ENCODE measurements at places on chromosomes 6 and 20.
A peak's percentile ranks its signal among the peaks of the same experiment; 100 is the strongest.

DNA sequence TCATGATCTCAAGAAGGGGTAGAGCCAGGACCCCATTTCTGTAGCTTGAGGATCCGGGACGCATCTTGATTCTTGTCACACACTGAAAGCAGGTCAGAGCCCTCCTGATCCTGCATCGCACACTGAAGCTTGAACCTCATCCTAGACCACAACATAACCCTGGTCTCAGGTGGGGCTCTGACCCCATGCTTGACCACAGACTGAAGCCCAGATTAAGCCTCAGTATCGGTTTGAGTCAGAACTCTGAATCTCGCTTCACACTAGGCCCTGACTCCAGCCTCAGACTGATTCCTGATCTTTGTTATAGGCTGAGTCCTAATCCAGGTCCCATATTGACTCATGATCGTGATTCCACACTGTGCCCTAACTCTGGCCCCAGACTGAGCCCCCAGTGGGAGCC is 8.5 kb upstream of the RSPO4 start:
- no peak for DNase-seq

GRCh38 chr6:33014841-33015634 is 5.6 kb upstream of the HLA-DOA start:
- DNase-seq = peak; percentile 92

- no peak for DNase-seq
Measured at GRCh38 chr20:11098888-11099287, 425.1 kb upstream of the JAG1 start.

- no peak for DNase-seq
Measured at GRCh38 chr6:6826095-6826901, 237.8 kb downstream of the LY86 start.

- DNase-seq = no peak
Measured at GRCh38 chr20:23241416-23241815, 109.2 kb upstream of the NXT1 start.

- no peak for DNase-seq
Measured at GRCh38 chr20:626579-626978, 16.5 kb upstream of the TCF15 start.

DNA sequence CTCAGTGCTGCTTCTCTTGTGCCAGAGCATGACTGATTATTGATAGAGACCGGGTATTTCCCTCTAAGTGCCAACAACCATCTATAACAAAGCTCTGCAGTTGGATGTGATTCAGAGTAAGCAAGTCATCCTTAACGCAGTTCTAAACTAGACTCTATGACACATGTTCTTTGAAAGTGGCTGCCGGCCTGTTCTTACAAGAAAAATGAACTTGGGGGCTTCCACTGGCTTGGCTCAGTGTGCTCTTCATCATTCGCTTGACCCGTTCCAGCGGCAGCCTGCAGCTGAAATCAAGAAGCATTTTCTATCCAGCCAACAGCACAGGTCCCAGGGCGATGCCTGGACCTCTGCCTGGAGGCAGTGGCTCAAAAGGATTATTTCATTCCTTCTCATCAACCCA is 29.8 kb downstream of the GFOD1 start:
- DNase-seq = no peak

GRCh38 chr6:158568549-158568948 is 8.7 kb downstream of the TMEM181 start:
- DNase-seq = no peak

DNA sequence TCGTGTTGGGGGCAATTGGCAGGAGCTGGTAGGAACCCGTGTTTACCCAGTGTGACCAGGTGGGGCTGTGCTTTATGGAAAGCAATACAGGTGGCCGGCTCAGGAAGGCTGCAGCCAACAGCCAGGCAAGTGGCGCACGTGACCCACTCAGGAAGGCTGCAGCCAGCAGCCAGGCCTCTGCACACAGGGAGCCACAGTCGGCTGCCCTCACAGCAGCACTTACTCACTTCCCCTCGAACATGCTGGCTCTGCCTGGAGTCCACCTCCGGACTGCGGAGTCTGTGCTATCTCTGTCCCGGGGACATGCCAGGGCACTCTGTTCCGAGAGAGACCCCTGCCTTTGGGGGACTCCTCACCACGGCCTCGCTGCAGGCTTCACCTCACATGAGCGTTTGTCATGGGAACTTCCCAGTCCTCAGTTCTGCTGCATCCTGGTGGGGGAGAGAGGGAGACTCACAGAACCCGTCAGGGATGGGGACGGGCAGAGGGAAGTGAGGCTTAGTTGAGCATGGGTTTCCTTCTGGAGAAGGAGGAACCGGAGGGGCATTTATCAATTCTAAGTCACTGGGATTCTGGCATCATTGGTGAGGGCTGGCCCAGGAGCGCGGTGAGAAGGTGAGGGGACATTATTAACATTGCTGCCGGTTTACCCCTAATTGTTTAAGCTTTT is 76.8 kb downstream of the TTLL2 start:
- DNase-seq = peak; percentile 70

- no peak for DNase-seq
Measured at GRCh38 chr6:34018961-34019606, 126.8 kb downstream of the GRM4 start.

- no peak for DNase-seq
Measured at GRCh38 chr6:46949632-46950280, 28.0 kb upstream of the ADGRF5 start.

- no peak for DNase-seq
Measured at GRCh38 chr6:18249271-18249670, 15.1 kb downstream of the DEK start.

- no peak for DNase-seq
Measured at GRCh38 chr6:45924763-45925342, 90.8 kb downstream of the CLIC5 start.

GRCh38 chr6:122028933-122029522 is 370.4 kb upstream of the HSF2 start:
- no peak for DNase-seq

DNA sequence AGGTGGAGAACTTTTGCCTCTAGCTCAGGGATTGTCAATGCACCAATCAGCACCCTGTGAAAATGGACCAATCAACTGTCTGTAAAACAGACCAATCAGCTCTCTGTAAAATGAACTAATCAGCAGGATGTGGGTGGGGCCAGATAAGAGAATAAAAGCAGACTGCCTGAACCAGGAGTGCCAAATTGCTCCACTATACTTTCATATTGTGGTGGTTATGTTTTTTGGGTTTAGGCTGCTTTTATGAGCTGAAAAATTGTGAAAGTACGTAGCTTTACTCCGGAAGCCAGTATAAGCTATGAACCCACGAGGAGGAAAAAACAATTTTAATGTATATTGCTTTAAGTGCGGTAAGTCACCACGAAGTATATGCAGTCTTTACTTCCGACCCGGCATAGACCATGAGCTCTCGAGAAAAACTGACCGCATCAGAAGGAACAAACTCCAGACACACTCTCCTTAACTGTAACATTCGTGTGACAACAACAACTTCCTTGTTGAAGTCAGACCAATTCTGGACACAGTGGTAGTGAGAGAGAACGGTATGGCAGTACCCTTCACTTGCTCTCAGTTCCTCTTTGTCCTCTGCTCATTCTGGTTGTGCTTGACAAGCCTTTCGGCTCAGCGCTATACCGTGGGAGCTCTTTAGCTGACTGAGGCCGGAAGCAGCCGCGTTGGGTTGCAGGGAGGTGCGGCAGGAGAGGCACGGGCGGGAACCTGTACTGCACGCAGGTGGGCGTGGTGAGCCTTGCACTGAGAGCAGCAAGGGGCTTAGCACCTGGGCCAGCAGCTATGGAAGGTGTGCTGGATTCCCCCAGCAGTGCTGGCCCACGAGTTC is 81.9 kb upstream of the E2F3 start:
- no peak for DNase-seq

- no peak for DNase-seq
Measured at GRCh38 chr6:14396826-14397517, 279.4 kb downstream of the CD83 start.

GRCh38 chr6:109455437-109456110 is at the start of gene MICAL1:
Gene MICAL1, minus strand, starts transcription at chr6:109455772. Its CDS starts 1,576 bp downstream, at chr6:109454196.
- peak; percentile 38 for DNase-seq

- DNase-seq = no peak
Measured at GRCh38 chr6:16649241-16649640, 112.0 kb downstream of the ATXN1 start.

GRCh38 chr20:33850159-33850558 is 39.0 kb downstream of the CHMP4B start:
- DNase-seq = no peak

GRCh38 chr6:48985025-48985424 is 478.0 kb downstream of the MMUT start:
- no peak for DNase-seq

- no peak for DNase-seq
Measured at GRCh38 chr20:36181934-36182603, 27.5 kb downstream of the EPB41L1 start.

DNA sequence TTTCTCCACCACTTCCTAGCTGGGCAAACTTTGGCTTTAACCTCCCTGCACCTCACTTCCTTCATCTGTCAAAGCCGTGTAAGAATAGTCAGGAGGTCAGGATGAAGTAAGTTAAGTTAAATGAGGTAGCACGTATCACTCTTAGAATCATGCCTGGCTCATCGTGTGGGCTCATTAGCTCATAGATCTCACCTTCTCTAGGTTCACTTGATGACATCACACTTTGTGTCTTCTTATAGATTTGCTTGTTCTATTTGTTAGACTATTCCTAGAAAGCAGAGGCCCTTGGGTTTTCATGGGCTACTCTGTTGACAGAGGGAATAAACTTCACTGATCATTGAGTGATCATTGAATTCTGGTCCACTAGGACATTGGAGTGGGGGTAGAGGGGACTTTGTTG is 12.2 kb upstream of the NCOA5 start:
- DNase-seq = no peak

GRCh38 chr20:23626040-23626620 is 11.6 kb downstream of the CST3 start:
- no peak for DNase-seq

DNA sequence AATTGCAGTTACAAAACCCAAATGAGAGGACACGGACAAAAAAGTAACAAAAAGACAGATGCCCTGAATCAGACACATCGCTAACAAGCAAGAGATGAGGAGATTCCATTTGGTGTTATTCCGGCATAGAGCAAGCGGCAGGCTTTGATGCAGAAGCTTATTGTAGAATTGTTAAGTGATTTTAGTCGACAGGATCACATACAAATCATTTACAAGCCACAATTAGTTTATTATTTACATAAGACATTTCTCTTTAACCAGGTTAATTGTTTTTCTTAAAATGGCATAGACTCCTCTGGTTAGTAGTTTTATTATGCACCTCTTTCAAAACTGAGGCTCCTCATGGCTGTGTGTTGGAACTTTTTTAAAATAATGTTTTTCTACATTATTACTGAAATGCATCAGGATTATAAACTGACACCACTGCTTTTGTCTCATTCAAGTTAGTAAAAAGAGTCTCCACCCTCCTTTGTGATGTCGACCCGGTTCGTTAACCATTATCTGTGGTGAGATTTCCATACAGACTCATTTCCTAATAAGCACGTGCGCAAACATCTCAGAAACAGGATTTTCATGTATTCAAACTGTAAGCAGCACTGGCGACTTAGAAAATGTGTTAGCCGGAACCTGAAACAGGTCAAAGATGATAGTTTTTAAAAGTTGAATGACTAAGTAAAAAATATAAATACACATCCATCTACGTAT is 119.8 kb downstream of the COL12A1 start:
- DNase-seq = no peak

DNA sequence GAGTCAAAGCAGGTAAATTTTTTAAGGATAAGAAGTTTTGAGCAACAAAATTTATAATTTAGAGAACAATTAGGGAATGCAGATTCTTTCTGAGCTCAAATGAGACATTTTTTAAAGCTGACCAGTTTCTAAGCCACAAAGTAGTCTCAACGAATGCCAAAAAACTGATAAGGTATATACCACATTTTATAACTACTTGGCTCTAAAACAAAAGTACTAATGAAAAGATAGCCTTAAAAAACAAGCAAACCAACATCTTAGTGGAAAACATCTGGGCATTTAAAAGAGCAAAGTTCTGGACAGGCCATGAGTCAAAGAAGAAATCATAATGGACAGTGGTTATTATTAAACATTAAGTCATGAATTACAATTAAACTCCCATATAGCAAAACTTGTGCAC is 23.2 kb upstream of the RNF146 start:
- DNase-seq = no peak

- DNase-seq = no peak
Measured at GRCh38 chr6:169898788-169899480, 147.5 kb downstream of the ERMARD start.

DNA sequence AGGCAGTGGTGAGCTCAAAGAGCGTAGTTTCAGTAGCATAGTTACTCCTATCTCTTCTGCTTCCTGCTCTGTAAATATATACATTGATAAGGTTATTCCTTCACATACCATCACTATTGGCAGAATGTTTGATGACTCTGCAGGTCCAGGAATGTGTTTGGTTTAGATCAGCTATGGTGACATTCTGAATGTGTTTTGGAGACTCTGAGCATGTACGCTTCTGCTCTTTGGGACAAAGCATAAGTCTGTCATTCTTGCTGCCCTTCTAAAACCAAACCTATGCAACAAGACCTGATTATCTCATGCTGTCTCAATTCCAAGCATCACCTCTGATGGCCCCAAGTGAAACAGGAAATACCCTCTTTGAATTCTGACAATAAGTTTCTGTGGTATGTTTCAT is 1074.3 kb downstream of the KIF16B start:
- no peak for DNase-seq

- no peak for DNase-seq
Measured at GRCh38 chr20:47859278-47859677, 74.0 kb upstream of the SULF2 start.

DNA sequence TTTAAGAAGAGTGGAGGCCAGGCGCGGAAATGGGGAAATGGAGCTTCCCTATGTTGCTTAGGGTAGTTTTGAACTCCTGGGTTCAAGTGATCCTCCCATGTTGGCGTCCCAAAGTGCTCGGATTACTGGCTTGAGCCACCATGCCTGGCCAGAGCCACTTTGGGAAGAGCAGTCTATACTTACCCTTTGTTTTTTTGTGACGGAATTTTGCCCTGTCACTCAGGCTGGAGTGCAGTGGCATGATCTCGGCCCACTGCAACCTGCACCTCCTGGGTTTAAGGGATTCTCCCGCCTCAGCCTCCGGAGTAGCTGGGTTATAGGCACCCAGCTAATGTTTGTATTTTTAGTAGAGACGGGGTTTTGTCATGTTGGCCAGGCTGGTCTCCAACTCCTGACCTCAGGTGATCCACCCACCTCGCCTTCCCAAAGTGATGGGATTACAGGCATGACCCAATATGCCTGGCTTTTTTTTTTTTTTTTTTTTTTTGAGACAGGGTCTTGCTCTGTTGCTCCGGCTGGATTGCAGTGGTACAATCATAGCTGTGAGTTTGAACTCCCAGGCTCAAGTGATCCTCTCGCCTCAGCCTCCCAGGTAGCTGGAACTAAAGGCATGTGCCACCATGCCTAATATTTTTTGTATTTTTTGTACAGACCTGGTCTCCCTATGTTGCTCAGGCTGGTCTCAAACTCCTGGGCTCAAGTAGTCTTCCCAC is 18.0 kb downstream of the PPP1R10 start:
- DNase-seq = no peak
